Putamen (tissue), 1 donor: ENCODE measurements at places on chromosomes 2 and 18.

- no peak for DNase-seq
Observed at GRCh38 chr2:26571316-26571715, 69.8 kb downstream of the CIB4 start.

DNA sequence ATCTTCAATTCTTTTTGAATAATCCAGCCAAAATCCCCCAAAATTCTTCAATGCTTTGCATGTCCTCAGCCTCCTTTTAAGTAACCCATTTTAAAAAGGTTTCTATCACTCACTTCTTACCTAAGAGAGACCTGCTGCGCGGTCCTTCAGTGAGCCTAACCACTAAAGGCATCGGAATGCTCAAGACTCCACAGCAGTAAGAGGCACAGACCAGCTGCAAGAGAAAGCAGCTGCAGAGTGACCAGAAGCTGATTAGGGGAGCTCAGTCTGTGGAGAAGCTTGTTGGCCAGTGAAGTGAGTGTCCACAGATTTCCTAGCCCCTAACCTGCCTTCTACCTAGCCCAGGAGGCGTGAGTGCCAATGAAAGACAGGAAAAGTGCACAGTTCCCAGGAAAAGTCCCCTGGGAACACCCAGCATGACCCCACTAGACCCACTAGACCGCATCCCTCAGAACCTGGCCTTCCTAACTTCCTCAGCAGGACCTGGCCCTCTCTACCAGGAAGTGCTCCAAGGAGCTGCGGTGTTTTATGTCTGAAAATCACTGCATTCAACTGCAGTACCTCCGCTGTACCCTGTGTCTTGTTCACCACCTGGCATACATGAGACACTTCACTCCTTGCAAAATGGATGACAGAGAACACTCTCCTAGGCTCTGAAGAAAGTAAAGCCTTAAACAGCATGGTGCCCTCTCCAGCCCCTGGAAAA, 10.1 kb downstream of the MBOAT2 start:
- no peak for DNase-seq

- DNase-seq = no peak
Observed at GRCh38 chr2:58215429-58215828, 25.7 kb downstream of the FANCL start.

DNA sequence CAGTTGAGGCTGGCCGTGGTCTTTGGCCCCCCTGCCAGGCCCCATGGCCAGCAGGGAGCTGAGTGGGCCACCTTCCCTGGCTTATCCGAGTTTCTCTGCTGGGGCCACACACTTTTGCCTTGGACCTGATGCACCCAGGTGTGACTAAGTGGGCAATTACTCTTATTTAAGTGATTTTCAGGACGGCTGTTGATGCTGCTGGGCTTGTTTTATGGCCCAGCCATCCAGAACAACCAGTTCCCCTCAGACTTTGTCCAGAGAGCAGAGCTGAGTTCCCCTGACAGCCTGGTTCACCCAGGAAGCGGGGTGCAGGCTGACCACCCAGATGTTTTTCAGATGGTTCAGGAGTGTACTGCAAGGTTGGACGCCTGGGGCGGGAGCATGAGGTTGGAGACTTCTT, 68.8 kb downstream of the GLI2 start:
- no peak for DNase-seq

GRCh38 chr18:32930695-32931301, 158.0 kb upstream of the KLHL14 start:
- DNase-seq = no peak

GRCh38 chr2:42132191-42132965, 36.8 kb upstream of the EML4 start:
- DNase-seq = no peak

DNA sequence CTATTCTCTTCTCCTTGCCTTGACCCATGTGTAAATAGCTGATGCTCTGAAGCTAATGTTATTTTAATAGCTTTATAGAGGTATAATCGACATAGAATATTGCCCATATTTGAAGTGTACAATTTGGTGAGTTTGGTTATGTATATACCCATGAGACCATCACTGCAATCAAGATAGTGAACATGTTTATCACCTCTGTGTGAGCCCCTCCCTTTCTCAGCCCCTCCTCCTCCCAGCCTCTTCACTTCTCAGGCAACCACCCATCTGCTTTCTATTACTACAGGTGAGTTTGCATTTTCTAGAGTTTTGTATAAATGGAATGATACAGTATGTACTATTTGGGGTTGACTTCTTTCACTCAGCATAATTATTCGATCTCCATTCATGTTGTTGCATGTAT, 181.1 kb downstream of the INO80D start:
- DNase-seq = no peak
